ENCODE measurements at places on chromosomes 11 and 22.
A peak's percentile ranks its signal among the peaks of the same experiment; 100 is the strongest.

- DNase-seq = no peak
These were observed 27.0 kb downstream of the SGSM3 start for GRCh38 chr22:40397396-40397795.

- DNase-seq = no peak
These were observed 20.9 kb upstream of the P4HA3 start for GRCh38 chr11:74332291-74332690.

- no peak for DNase-seq
These were observed 23.3 kb upstream of the MMP7 start for GRCh38 chr11:102553835-102554282.

DNA sequence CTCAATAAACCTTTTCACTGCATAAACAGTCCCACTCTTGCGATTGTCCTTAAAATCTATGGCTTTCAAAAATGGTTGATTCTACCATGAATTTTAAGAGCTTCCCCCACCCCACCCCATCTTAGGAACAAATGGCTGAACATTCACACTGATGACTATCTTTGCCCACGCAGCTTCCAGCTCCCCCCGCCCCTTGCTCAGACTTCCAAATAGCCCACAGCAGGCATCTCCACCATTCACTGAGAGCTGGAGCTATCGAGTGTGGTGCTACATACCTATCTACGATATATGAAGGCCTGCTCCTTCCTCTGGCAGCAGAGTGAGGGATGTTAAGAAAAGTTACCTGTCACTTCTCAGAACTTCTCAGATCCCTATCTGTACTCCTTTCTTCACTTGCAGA lies 26.7 kb downstream of the EIF3F start:
- no peak for DNase-seq

DNA sequence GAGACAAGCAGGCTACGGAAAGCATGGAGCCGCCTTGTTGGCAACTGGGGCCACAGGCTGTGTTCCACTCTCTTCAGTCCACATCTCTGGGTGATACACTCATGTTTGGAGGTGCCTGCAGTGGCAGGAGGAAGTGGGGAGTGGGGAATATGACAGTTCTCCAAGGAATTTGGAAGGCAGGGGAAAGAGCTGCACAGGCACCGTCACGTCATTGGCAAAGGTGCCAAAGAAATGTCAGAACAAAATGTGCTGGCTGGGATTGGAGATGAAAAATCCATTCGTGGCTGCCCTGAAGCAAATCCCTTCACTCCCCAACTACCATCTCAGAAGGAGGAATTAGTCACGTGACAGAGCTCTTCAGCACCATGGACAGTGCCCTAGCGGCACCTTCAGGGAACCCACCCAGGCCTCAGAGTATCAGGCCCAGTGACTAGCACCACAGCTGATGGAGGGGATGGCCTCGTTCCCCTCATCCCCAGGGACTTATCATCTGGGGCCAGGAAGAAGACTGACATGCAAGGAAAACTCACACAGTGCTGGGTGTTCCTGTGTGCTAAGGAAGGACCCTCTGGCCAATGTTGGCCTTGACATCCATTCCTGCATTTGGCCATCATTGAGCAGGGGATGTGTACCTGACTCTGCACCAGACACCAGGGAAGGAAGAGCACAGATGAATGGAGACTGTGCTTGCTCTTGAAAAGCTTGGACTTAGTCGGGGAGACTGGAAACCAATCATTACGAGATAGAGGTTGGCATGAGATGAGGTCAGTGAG lies 48.5 kb upstream of the PRDM11 start:
- DNase-seq = peak; percentile 42

DNA sequence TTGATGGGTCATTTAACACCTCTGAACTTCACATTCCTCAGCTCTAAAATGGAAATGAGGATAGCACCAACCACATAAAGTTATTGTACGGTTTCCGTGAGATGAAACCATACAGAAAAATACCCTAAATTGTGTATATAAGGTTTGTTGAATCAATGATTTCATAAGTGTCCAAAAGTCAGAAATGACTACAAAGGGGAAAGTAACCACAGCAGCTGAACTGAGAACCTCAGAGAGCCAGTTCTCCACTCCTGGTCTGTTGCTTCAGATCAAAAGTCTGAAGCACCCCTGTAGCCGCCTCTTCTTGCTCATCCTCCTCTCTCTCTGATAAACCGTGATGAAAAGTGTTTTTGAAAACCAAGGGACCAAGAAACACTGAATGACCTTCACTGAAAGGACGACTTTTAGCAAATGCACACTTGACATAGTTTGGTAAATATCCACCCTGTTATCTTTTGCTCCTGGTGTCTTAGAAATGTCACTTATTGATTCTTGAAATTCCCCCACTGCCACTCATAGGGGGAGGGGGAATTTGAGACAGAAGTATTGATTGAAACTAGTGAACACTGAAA lies 194.5 kb downstream of the NAV2 start:
- no peak for DNase-seq

- DNase-seq = no peak
These were observed 28.9 kb downstream of the CD5 start for GRCh38 chr11:61131186-61131585.

DNA sequence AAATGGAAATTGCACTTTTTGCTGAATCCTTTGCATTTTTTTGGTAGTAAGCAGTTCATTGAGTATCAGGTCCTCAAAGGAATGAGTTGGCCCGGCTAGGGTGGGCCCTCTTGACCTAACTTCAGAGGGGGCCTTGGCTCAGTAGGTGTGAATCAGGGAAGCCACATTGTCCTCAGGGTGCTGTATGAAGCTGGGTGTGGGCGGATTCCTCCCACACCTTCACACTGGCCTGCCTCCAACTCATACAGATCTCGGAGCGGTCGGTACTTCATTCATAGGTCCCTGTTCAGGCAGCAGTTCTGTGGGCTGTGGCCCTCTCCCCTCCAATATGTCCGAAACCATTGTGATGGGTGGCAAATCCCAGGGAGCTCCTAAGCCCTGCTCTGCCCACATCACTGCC lies 47.4 kb upstream of the OR4B1 start:
- DNase-seq = no peak

GRCh38 chr11:71244116-71244810 lies 8.1 kb downstream of the SHANK2 start:
- DNase-seq = no peak

DNA sequence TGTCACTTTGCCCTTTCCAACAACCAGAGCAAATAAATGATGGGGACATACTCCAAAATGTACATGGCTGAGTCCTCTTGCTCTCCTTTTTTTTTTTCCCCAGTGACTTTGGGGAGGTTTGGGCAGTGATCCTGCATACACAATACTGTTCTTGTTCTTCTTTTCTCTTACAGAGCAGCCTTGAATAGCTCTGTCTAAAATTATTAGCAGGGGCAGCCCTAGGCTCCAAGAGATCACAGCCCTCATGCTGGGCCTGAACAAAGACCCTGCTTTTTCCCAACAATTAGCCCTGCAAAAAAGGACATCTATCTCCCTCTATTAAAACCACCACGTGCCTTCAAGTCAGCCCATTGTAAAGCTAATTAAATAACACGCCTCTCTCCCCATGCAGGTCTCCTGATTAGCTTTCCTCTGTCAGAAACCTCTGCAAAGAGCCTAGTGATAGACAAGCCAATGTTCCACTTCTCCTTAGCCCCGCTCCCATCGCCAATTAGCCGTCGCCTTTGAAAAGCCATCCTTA lies 54.7 kb downstream of the ETS1 start:
- DNase-seq = no peak

- DNase-seq = no peak
These were observed 8.3 kb upstream of the KIAA0930 start for GRCh38 chr22:45248832-45249561.

GRCh38 chr11:106395716-106396349 lies 318.4 kb downstream of the AASDHPPT start:
- no peak for DNase-seq

DNA sequence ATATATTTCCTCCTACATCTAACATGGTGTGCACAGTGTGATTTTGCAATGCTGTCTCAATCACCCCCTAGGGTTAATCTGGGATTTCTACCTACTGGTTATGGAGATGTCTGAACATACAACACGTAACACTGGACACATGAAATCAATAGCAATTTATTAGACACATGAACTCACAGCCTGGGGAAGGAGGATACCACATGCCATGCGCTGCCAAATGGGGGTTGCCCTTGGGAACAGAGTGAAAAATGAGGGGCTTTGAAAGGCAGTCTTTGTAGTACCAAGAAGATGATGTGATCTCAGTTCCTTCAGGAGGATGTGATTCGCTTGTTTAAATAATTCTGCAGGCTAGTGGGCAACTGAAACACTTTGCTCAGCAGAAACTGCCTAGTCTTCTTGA lies 253.6 kb upstream of the LRRC4C start:
- DNase-seq = no peak

DNA sequence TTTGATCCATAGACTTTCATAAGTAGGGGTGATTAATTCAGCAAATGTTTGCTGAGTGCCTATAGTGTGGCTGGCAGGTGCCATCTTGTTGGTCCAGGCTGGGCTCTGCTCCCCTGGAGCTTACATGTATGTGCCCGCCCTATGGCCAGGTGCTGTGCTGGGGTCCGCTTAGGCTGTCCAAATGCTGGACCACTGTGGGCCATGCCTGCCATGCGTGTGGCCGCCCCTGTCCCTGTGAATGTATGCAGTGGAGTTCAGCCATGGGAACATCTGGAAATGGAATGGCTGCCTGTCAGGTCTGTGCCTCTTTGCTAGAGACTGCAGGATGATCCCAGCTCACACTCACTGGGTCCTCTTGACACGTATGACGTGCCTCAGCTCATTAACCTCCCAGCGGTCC lies 594.6 kb downstream of the TBC1D22A start:
- no peak for DNase-seq

DNA sequence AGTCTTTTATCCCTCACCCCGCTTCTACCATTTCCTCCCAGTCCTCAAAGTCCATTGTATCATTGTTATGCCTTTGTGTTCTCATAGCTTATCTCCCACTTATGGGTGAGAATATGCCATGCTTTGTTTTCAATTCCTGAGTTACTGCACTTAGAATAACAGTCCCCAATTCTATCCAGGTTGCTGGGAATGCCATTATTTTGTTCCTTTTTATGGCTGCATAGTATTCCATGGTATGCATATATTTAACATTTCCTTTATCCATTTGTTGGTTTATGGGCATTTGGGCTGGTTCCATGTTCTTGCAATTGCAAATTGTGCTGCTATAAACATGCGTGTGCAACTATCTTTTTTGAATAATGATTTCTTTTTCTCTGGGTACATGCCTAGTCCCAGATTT lies 114.9 kb downstream of the VPREB1 start:
- no peak for DNase-seq

- DNase-seq = no peak
These were observed 80.7 kb downstream of the RBFOX2 start for GRCh38 chr22:35947794-35948425.

GRCh38 chr11:133930767-133931448 lies 25.9 kb downstream of the IGSF9B start:
- DNase-seq = no peak

- DNase-seq = no peak
These were observed 2.4 kb upstream of the PPFIBP2 start for GRCh38 chr11:7511401-7511800.

DNA sequence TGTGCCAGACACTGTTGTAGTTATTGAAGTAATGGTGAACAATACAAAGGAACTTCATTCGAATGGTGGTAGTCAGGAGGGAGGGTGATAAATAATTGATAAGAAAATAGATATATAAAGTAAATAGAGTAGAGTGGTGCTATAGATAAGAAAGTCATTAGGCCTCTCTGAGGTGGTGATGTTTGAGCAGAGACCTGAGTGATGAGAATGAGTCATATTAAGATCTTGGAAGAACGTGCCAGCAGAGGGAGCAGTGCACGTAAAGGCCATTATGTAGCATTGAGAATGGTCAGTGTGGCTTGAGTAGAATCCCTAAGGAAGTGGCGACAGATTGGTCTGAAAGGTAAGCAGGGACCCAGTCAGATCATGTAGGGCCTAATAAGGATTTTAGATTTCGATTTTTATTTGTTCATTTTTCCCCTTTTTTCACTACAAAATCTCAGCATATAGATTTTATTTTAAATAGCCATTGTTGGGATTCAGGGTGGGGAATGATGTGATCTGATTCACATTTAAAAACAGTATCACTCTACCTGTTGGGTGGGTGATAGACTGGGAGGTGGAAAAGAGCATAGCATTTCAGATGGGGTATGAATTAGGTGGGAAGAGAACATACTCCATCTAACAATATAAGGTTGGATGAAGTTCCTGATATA lies 44.7 kb downstream of the CCDC90B start:
- DNase-seq = no peak

DNA sequence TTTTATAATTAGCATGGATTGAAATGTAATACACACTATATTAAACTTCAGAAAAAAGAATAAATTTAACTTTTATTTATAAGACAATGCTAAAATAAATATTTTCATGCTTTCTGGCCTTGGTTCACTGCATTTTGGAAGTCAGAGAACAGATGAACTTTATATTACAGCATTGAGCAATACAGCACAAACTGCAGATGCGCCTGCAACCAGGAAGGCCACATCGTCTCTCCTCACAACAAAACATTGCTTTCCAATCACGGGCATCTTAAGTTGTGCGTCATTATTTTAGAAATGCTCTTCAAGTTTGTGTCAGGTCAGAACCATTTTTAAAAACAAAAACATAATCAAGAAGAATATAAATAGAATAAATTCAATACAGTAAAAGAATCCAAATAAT lies 89.3 kb upstream of the CEP126 start:
- DNase-seq = no peak

GRCh38 chr11:11250470-11250869 lies 102.6 kb downstream of the CSNK2A3 start:
- DNase-seq = no peak

- DNase-seq = no peak
These were observed 85.2 kb upstream of the GRAMD1B start for GRCh38 chr11:123344790-123345357.

DNA sequence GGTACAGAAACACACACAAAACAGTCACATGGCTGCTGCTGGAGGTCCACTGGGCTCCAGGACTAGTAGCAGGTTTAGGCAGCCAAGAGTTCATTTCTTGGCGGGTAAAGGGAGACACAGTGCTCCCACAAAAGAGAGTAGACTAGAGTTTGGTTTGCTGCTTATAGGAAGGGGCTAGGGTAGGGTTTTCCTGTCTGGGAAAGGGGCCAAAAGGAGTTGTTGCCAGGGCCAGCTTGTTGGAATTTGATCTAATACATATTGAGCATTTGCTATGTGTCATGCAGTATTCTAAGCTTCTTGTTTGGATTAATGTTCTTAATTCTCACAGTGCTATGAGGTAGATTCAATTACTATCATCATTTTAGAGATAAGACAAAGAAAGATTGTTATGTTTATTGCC lies 195.1 kb upstream of the PLET1 start:
- DNase-seq = no peak

DNA sequence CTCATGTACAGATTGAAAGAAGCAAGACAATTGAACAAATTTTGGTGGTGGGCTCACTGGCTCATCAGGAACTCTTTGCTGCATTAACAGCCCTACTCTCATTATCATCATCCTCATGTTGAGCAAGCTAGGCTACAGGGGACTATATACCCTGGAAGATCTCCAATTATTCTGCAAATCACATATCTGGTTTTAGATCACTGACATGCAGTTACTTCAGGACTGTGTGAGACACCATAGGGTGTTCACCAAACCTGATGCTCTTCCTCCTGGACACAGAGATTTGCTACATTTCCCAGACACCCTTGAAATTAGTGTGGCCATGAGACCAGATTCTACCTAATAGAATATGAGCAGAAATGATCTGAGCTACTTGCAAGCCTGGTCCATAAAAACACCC lies 23.0 kb upstream of the ME3 start:
- no peak for DNase-seq

GRCh38 chr11:121344824-121345223 lies 52.3 kb downstream of the SC5D start:
- DNase-seq = no peak

GRCh38 chr11:24046731-24047130 lies 450.1 kb upstream of the LUZP2 start:
- DNase-seq = no peak

- no peak for DNase-seq
These were observed 262.1 kb downstream of the DDX10 start for GRCh38 chr11:108926841-108927577.
